ENCODE measurements at places on chromosomes 7 and 10.

GRCh38 chr7:99863847-99864440 lies 12.9 kb downstream of the OR2AE1 start:
- no peak for DNase-seq

- no peak for DNase-seq
These were observed 36.8 kb downstream of the LRRC72 start for GRCh38 chr7:16563281-16564022.

DNA sequence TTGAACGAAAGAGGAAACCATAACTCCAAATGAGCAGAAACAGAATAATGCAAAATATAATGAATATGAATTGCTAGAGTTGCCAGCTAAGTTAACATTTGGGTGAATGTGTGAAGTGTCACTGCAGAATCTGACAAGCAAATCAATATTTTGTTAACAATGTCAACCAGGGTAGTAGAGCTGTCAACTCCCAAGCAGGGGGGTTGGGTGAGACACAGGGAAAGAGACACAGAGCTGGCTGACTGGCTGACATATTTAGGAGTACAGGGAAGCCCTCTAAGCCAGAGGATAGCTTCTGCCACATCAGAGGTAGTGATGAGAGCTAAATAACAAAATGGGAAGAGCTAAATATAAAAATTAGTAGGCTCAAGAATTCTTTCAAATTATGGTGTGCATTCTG lies 393.1 kb upstream of the KCND2 start:
- DNase-seq: no peak

GRCh38 chr7:2478399-2478785 lies 2.2 kb upstream of the GRIFIN start:
- no peak for DNase-seq

GRCh38 chr10:15558136-15558535 lies 161.6 kb downstream of the ITGA8 start:
- DNase-seq: peak; percentile 75

- DNase-seq: no peak
These were observed 63.3 kb downstream of the NOC3L start for GRCh38 chr10:94299417-94299816.

DNA sequence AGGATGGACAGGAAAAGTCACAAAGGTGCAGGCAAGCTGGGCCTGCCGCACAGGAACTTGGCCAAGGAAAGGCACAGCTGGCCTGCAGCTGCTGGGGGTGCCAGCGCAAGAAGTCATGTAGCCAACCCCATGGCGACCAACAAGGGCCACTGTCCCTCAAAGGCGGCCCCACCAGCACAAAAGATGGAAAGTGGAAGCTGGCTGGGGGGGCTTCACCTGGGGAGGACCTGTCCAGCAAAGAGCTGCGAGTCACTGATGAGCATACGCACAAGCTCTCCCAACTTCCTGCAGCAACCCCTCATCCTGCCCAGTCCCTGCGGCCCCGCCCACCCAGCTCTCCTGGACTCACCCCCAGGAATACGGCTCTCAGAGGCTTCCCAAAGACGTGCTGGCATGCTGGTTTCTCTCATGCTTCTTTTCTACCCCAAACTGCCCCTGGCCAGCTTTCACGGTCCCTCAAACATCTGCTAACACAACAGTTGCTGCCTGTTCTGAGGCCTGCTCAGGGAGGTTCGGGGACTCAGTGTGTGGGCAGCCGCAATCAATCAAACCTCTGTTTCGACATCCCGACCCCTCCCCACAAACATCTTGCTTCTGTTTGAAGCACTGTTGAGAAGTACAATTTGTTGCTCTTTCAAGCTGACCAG lies 67.6 kb downstream of the FAM53B start:
- no peak for DNase-seq

DNA sequence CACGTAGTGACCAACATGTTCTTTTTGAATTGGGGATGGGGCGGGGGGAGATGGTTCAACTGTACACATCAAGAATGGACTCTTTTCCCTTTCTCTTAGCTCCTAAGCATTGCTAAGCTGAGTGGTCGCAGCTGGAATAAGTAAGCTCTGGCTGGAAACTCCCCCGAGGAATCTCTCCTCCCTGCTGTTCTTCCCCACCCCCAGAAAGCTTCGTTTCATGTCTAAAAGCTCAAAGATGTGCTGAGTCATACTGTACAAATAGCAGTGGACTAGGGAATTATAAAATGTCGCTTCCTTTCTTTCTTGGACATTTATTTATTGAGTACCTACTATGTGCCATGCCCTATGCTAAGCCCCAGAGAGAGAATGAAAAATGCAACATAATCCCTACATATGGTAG lies 191.1 kb upstream of the ADO start:
- peak; percentile 5 for DNase-seq

- no peak for DNase-seq
These were observed 17.2 kb downstream of the PALD1 start for GRCh38 chr10:70495691-70496261.

DNA sequence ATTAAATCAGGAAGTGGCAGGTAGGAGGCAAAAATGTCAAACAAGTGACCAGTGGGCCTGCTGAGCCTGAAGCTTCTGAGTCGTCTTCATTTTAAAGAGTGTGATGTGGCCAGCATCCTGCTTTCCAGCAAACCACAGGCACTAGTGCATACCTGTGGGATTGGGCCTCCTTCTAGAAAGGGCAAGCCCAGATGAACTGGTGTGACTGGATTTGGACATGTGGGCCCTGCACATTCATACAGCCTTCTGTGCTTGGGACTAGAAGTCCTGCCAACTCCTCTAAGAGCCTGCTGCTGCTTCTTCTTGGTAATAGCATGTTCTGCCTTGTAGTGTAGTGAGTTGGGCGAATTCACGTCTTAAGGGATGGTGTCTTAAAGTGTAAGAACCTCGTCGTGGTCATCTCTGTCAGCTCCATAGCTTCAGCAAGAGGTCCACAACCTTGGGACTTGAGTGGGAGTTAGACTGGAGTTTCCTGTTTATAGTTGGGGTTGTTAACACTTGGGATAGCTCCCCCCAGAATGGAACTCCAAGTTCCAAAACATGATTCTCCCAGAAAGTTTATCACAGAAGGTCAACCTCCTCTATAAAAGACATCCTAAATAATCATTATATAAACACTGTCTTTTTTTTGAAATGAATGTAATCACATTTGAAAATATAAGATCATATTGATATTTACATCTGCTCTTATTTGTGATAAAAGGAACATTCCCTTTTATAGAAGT lies 11.2 kb downstream of the BMPER start:
- no peak for DNase-seq

DNA sequence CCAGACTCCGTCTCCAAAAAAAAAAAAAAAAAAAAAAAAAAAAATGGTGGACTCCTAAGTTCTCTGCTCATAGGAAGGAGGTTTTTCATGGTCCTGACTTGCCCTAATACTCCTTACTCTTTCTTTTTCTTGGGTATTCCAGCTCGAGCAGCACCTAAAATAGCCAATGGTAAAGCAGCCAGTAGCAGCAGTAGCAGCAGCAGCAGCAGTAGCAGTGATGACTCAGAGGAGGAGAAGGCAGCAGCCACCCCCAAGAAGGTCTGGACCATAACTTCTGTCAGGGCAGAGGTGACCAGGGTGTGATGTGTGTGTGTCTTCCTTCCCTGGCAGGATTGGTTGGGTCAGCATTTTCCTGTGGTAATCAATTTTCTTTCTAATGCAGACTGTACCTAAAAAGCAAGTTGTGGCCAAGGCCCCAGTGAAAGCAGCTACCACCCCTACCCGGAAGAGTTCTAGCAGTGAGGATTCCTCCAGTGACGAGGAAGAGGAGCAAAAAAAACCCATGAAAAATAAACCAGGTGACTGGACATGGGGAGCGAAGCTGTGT lies 6.9 kb downstream of the NOLC1 start:
- no peak for DNase-seq

DNA sequence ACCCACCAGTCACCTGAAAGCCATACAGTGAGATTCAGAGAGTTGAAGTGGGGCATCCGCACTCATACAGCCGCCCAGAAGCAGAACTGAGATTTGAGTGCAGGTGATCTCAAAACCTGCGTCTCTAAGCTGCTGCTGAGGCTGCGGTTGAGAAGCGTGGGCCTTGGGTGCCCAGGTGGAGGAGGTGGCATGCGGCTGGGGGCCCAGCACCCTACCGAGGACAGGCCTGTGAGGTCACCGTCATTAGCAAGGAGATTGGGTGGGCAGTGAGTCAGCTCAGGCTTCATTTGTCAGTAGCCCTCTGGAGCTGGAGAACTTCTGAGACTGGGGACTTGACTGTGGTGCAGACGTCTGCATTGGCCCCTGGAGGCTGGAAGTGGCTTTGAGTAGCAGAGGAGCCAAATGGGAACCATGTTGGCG lies 29.8 kb downstream of the ZMIZ1 start:
- DNase-seq: no peak

- no peak for DNase-seq
These were observed 112.1 kb downstream of the VPS41 start for GRCh38 chr7:38796626-38797501.

GRCh38 chr7:150968056-150968733 lies 9.9 kb downstream of the KCNH2 start:
- no peak for DNase-seq

- no peak for DNase-seq
These were observed 48.3 kb downstream of the ZMIZ1 start for GRCh38 chr10:79116801-79117723.

- DNase-seq: no peak
These were observed 64.8 kb downstream of the ITGB8 start for GRCh38 chr7:20395511-20395910.

DNA sequence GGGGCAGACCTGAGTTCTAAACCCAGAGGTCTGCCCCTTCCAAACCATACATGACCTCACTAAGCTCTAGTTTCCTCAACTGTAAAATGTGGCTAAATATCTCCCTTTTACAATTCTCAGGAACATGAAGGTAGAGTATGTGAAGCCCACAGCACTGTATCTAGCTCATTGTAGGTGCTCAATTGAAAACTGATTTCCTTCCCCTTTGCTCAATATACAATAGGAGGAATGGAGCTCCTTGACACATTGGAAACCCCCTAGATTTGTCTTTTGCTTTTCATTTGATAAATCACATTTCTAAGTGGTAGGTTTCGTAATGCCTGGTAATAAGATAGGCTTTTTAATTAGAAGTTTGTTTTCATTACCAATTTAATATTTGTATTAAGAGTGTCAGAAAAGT lies 153.3 kb downstream of the ARID5B start:
- DNase-seq: no peak

DNA sequence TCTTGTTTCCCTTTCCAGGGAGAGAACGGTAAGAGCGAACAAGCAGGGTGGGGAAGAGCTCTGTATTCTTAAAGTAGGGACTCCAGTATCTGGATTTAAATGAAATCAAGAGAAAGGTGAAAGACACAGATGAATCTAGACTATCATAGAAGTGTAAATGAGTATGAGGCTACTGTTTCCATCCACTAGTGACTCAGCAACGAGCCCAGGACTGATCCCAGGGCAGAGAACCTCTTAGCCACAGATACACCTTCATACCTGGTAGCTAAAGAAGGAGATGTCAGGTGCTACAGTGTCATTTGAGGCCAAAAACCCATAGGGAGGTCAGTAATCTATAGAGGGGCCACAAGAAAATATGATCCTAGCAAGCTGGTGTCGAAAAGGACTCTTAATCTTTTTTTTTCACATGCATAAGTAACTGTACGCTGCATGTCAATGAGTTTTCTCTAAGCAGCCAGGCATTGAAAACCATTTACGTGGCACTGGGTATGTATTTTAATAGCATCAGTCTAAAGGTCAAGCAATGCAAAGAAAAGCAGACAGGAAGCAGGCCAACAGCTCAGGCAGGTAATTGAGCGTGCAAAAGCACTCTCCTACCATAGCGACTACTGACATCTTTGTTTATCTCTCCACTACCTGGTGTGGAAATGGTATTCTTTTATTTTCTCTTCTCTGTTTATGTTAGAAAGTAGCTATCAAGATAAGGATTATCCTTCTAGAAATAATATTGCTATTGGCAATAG lies 91.5 kb upstream of the EGR2 start:
- DNase-seq: no peak

- DNase-seq: no peak
These were observed 101.2 kb downstream of the GRID1 start for GRCh38 chr10:86265236-86265894.

GRCh38 chr10:84159076-84159685 lies 14.4 kb upstream of the GPR15LG start:
- DNase-seq: no peak

- DNase-seq: no peak
These were observed 38.0 kb upstream of the RTKN2 start for GRCh38 chr10:62306663-62307062.

DNA sequence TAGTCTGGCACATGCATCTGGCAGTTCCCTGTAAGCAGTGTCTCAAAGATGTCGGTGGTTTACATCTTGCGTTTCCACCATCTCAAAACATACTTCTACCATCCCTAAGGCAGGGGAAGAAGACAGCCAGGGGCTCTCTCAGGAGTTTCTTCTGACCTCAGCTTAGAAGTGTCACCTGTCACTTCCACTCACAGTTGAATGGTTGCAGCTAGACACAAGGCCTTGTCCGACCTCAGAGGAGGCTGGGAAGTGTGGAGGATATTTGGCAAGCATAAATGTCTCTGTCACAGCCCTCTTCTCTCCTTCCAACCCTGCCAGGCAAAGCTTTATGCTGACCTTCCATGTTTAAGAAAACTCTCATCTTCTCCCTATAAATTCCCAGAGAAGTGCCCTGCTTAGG lies 193.3 kb downstream of the HERPUD2 start:
- DNase-seq: no peak

DNA sequence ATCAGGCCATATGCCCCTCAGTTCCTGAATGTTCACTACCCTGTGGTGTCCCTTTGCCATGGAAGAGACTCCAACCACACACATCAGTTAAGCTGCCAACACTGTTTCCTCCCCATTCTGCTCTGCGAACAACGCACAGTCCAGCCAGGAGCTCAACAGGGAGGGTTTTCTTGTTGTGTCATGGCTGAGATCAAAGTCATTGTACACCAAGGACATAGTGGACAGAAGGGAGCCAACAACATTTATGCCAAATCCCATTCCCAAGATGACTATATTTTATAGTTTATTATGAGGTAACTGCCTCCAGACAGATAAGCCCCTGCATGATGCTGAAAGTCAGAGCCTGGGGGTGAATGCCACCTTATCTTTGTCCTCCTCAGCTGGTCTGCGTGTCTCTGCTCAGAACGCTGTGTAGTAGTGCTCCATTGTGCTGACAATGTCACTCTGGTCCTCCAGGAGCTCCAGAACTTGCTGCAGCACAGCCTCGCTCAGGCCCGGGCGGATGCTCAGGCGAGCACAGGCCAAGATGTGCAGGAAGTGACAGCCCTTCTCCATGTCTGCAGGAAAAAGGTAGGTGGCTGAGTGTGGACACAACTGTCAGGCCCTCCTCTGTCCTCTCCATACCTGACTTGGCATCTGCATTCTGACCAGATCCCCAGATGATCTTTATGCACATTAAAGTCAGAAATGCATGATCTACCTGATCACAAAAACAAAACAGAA lies 27.1 kb upstream of the SH3PXD2A start:
- DNase-seq: no peak

All from amniotic stem cell (primary cell).